ENCODE measurements at places on chromosomes 3 and 15. TPM values are rescaled to one million over a fixed set of nuclear protein-coding genes. Genes with fewer than 3 reads are reported as not detected.

Gene SMCO1
- total RNA-seq, result not detected

Gene AAGAB
- 39.5 TPM for total RNA-seq

Gene MKRN2OS
- total RNA-seq, result not detected

Gene TRPM1
- total RNA-seq, result not detected

Gene NAA80
- total RNA-seq, result 4.7 TPM

Gene GP5
- 0.24 TPM for total RNA-seq

Gene UBR1
- total RNA-seq, result 62.8 TPM

Gene MUC4
- 0.29 TPM for total RNA-seq

Gene OCA2
- total RNA-seq, result not detected

Gene COL7A1
- 19.6 TPM for total RNA-seq

Gene CLASP2
- 159 TPM for total RNA-seq

GRCh38 chr3:4695846-4696245 is 202.7 kb downstream of the ITPR1 start:
- no peaks in the 10 kb centered on the region for H3K4me1 ChIP-seq
- no peaks in the 10 kb centered on the region for H3K27me3 ChIP-seq
- DNase-seq, result no peak
- no peaks in the 10 kb centered on the region for H3K36me3 ChIP-seq

DNA sequence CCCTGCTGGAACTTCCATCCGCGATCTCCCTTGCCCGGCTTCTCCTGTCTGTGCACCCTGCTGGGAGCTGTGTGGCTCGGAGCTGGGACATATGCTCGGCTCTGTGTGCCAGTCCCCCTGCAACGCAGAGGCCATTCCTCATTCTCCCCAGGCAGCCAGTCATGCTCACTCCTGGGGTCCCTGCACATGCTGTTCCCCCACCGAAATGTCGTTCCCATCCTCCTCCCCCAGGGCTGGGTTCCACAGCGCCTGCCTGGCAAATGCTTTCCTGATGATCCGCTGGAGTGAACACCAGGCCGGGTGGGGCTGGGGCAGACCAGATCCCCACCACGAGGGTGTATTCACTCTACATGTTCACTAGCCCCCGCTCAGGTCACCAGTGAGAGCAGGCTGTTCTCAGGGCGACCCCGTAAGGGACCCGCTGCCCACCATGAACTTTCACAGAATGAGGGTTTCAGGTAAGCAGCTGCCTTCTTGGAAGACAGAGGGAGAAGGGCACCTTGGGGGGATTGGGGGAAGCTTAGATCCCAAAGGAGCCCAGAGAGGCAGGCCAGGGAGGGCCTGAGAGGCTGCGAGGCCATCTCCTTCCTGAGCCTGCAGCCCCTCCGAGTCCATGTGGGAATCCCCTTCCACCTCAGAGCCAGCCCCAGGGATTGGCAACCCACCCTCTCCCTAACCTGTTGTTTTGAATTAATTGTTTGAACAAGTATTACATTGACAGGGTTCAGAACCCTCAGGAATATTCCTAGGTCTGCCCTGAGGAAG is 88.7 kb upstream of the IQSEC1 start:
- H3K27me3 ChIP-seq, result no peaks in the 10 kb centered on the region
- no peaks in the 10 kb centered on the region for H3K36me3 ChIP-seq
- H3K4me1 ChIP-seq, result no peaks in the 10 kb centered on the region
- no peak overlapping the region for H3K27ac ChIP-seq
- no peak for DNase-seq

GRCh38 chr3:113268311-113268710 is 57.0 kb downstream of the BOC start:
- H3K36me3 ChIP-seq, result no peaks in the 10 kb centered on the region
- H3K27ac ChIP-seq, result peak overlapping the region; percentile 19
- peaks cover 5% of the 10 kb centered on the region for H3K4me1 ChIP-seq
- no peak overlapping the region for H3K4me3 ChIP-seq
- no peak for DNase-seq

- H3K36me3 ChIP-seq, result no peaks in the 10 kb centered on the region
- H3K27ac ChIP-seq, result no peak overlapping the region
- DNase-seq, result no peak
- H3K27me3 ChIP-seq, result no peaks in the 10 kb centered on the region
Observed at GRCh38 chr3:104388619-104389018, 978.1 kb upstream of the ALCAM start.

DNA sequence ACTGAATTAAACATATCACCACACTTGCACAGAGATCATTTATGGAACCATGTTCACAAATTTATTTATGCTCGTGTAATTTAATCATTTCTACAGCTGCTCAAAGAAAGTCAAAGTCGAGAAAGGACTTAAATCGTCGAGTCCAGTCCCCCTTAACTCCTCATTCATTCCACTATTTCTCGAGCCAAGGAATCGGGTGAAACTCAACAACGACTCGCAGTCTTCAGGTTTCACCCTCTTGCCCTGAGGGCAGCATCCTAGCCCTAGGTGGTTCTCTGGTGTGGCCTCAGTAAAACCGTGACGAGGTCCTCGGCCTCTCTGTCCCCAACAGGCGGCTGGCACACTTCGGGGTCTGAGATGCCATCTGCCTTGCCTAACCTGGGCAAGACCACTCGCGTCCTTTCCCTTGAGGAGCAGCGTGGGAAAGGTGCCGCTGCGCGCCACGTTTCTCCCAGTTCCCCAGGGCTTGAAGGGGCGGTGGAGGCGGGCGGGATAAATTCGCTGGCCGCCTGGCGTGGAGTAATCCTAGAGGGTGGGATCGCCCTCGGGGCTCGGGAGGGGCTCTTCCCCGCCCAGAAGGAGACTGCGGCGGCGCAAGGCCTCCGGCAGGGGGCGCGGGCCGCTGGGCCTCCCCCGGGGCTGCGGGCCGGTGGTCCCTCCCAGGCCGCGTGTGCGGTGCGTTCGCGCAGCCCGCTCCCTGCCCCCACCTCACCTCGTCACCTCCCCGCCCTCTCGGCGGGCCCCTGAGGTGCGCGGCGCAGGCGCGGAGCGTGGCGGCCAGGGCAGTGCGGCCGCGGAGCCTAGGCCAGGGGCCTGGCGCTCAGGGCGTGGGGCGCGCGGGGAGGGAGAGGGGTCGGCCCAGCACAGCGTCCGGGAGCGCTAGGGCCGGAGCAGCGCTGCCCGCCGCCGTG is at the start of gene ZNF639:
TSS of gene ZNF639 (plus strand) at position 746 of the 911 bp plus-strand sequence. CDS start 5,263 bp downstream, outside the sequence.
- DNase-seq, result peak; percentile 84
- H3K27me3 ChIP-seq, result no peaks in the 10 kb centered on the region
- H3K4me3 ChIP-seq, result peak within 1 kb of the TSS; percentile 94
- no peaks in the 10 kb centered on the region for H3K4me1 ChIP-seq

- no peaks in the 10 kb centered on the region for H3K36me3 ChIP-seq
- no peak for DNase-seq
- H3K27ac ChIP-seq, result no peak overlapping the region
Observed at GRCh38 chr3:65524584-65524983, 514.1 kb downstream of the MAGI1 start.

- no peaks in the 10 kb centered on the region for H3K36me3 ChIP-seq
- H3K4me1 ChIP-seq, result peaks cover 7% of the 10 kb centered on the region
- no peak for DNase-seq
- H3K27ac ChIP-seq, result peak overlapping the region; percentile 68
- no peaks in the 10 kb centered on the region for H3K27me3 ChIP-seq
- H3K4me3 ChIP-seq, result no peak overlapping the region
Observed at GRCh38 chr3:37713818-37714204, 147.9 kb upstream of the CTDSPL start.

DNA sequence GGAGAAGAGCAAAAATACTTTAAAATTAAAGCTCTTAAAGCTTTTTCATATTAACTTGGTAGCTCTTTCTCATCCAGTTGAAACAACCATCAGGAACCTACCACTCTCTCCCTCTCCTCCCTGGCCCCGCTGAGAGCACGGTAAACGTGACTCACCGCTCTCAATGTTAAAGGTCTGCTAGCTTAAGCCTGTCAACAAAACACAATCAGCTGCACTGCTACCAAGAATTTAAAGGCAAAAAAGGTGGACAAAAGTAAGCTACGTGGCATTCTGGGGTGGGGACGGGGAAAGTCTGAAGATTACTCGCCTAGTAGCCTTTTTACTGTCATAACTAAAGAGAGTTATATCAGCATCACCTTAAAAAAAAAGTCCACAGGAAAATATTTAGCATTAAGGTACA is 8.4 kb upstream of the GP5 start:
- no peaks in the 10 kb centered on the region for H3K27me3 ChIP-seq
- DNase-seq, result no peak
- H3K36me3 ChIP-seq, result no peaks in the 10 kb centered on the region
- H3K4me1 ChIP-seq, result no peaks in the 10 kb centered on the region
- H3K4me3 ChIP-seq, result no peak overlapping the region

DNA sequence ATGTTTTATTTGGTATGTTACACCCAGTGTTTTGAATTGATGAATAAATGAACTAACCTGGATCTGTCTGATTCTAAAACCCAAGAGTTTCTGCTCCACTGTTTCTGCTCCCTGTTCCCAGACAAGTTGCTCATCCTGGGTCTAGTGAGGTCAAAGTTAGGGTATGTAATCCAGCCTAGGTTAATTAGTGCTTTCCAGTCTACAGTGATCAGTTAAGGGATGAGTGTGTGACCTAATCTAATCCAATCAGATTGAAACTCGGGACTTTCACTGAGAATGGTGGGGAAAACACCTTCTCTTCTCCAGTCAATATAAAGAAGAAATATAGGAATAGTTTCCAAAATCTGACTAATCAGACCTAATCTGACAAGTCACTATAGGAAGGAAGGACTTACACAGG is 27.8 kb upstream of the RHCG start:
- no peak for DNase-seq
- no peaks in the 10 kb centered on the region for H3K4me1 ChIP-seq
- no peak overlapping the region for H3K4me3 ChIP-seq
- H3K27ac ChIP-seq, result no peak overlapping the region
- no peaks in the 10 kb centered on the region for H3K27me3 ChIP-seq

GRCh38 chr15:96064351-96064756 is 266.1 kb upstream of the NR2F2 start:
- DNase-seq, result no peak
- no peak overlapping the region for H3K4me3 ChIP-seq
- no peaks in the 10 kb centered on the region for H3K36me3 ChIP-seq

DNA sequence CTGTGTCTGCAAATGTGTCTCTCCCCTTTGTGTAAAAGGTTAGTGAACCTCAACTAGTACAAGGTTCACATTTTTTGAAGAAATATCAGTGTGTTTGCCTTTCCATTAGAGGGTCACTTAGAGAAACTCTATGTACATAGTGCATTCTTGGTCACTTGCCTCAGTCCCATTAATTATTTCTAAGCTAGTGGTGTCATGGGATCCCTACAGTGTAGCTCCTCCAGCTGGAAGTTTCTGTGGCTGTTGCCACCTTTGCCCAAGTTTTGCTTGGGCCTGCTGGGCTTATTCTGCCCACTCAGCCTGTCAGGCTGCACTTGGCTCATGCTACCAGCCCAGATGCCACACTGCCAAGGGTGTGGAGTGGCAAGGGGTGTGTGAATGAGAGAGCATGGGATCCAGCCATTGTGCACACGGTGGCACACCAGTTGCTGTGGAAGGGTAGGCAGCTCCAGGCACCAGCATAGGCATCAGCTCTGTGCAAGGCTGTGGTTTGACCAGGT is 161.7 kb downstream of the ARPP21 start:
- DNase-seq, result no peak
- H3K27me3 ChIP-seq, result no peaks in the 10 kb centered on the region
- no peaks in the 10 kb centered on the region for H3K4me1 ChIP-seq

DNA sequence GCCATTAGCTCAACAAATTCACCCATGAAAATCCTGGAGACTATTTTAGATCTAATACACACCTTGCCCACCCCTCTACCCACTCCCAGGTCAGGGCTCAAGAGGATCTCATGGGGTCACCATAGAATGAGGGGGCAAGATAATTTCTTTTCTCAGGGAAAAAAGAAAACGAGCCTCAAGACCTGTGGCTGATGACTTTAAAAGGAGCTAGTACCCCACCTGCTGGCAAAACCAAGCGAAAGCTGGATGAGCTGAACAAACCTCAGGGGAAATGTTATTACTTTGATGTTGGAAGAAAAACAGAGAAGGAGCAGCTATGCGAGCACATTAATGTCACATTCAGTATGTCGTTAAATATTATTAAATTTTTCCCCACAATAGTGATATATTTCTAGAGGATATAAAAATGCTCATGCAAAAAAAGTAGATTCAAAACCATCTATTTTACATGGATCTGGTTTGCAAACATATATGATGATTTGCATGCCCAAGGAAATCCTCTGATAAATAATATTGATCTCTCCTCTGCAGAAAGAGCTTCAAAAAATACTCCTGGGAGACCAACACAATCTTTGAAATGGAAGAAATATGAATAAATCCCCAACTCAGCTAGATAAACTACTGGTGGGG is 37.7 kb downstream of the PLD1 start:
- no peaks in the 10 kb centered on the region for H3K36me3 ChIP-seq
- peak; percentile 74 for DNase-seq
- peak overlapping the region; percentile 34 for H3K27ac ChIP-seq

GRCh38 chr3:32177702-32178198 is 60.7 kb upstream of the CMTM8 start:
- no peaks in the 10 kb centered on the region for H3K4me1 ChIP-seq
- no peak overlapping the region for H3K4me3 ChIP-seq
- no peak overlapping the region for H3K27ac ChIP-seq
- no peaks in the 10 kb centered on the region for H3K36me3 ChIP-seq

GRCh38 chr15:78265752-78266224 is 1.4 kb downstream of the DNAJA4 start:
- H3K27me3 ChIP-seq, result no peaks in the 10 kb centered on the region
- no peaks in the 10 kb centered on the region for H3K4me1 ChIP-seq
- no peak for DNase-seq

DNA sequence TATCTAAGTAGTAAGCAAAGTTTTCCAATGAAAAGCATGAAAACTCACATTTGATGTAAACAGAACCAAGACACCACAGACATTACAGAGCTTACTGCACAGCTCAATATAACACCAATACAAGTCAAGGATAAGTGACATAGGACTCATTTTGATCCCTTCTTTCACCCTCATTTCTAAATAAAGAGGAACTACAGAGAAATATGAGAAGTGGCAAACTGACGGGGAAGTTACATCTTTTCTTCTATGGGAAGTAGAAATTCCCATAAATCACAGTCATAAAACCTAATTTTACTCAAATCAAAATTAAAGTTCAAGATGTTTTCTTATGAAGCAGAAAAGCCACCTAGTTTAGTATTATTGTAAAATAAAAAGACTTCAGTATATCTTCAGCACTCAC is 3.8 kb downstream of the ATG3 start:
- H3K27me3 ChIP-seq, result no peaks in the 10 kb centered on the region
- no peaks in the 10 kb centered on the region for H3K36me3 ChIP-seq

- no peaks in the 10 kb centered on the region for H3K36me3 ChIP-seq
- no peak for DNase-seq
- H3K4me3 ChIP-seq, result no peak overlapping the region
- H3K4me1 ChIP-seq, result no peaks in the 10 kb centered on the region
- H3K27me3 ChIP-seq, result no peaks in the 10 kb centered on the region
- no peak overlapping the region for H3K27ac ChIP-seq
Observed at GRCh38 chr3:99666201-99666600, 27.8 kb downstream of the COL8A1 start.

DNA sequence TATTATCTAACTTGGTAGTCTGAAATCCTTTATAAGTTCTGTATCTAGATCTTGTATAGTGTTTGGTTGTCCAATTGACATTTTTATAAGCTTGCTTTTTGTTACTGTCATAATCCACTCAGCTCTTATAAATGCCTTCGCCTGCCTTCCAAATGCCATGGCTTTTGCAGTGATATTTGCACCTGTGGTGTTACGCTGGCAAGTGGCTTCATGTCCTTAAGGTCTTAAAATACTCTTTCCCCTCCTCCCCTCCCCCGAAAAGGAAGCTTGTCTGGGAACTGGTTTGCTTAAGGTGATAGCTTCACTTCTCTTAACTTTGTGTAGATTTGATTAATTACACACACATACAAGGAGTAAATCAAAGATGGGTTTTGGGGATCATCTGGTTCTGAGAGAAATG is 62.0 kb downstream of the ABHD2 start:
- H3K36me3 ChIP-seq, result no peaks in the 10 kb centered on the region
- H3K4me3 ChIP-seq, result no peak overlapping the region
- no peak for DNase-seq
- no peaks in the 10 kb centered on the region for H3K4me1 ChIP-seq
